Renal cortical epithelial cell (primary cell): ENCODE measurements at places on chromosomes 6 and 20. TPM values are rescaled to one million over a fixed set of nuclear protein-coding genes. Genes with fewer than 3 reads are reported as not detected.

- DNase-seq = no peak
Observed at GRCh38 chr6:14965424-14966075, 280.3 kb upstream of the JARID2 start.

GRCh38 chr6:138115877-138116660 lies 8.8 kb upstream of the PERP start:
- peak; percentile 58 for DNase-seq

DNA sequence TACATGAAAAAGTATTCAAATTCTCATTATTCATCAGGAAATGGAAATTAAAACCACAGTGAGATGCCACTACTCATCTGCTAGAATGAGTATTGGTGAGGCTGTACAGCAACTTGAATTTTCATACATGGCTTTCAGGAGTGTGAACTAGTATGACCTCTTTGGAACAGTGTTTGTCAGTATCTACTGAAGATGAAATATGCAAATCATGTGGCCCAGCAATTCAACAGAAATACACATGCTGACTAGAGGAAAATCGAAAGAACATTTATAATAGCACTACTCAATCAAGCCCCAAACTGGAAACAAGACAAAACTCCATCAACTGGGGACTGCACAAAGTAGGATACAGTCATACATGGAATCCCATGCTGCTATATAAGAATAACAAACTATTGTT lies 102.2 kb downstream of the DCDC2 start:
- DNase-seq = no peak

DNA sequence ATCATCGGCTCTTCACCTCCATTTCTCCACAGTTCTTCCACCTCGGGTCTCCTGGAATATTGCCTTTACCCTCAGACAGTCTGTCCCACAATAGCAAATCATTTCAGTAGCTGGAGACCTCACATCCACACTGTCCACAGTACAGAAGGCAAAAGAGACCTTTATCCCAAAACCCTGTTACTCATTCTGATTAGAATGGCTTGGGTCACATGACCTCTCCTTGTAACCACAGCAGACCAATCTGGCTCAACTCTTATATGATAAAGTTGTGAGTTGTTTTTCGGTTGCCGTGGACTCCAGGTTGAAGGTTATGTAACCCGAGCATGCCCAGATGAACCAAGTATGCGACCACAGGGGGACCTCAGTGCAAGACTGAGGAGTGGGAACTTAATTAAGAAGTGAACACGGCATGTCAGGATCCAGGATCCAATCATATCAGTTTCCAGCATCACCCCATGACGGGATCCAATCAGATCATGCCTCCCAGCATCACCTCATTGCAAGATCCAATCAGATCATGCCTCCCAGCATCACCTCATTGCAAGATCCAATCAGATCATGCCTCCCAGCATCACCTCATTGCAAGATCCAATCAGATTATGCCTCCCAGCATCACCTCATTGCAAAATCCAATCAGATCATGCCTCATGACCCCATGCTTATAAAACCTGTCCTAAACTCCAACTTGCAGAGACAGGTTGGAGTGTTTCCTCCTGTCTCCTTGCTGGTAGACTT lies 68.7 kb downstream of the LY86 start:
- no peak for DNase-seq

DNA sequence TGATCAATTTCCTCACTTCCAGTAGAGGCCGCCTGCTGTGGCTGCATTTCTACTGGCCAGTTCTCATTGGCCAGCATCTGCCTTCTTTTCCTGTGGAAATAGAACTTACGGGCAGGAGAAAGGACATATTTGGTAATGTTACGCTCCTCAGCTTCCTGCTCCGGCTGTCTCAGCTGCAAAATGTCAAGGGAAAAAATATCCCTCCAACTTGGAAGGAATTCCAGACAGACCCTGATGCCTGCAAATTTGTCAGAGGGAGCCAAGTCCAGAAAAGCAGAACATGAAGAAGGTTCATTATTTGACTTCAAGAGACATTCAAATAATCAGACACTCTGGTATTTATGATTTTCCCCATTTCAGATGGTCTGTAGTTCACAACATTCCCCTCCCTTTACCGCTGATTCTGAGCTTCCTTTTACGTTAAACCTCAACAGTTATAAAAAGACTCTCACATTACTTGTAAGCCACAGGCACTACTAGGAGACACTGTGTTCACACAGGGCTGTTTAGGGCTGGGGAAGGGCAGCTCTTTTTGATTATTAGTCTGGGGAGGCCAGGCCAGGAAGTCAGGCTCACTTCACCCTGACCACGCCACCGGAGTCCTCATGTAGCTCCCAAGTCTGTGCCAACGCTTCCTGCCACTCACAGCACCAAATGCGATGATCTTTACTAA lies 179.6 kb upstream of the CCN2 start:
- peak; percentile 23 for DNase-seq

- no peak for DNase-seq
Observed at GRCh38 chr6:32146687-32147086, 5.1 kb downstream of the PRRT1 start.

GRCh38 chr6:110360676-110361075 lies 2.5 kb upstream of the METTL24 start:
- peak; percentile 97 for DNase-seq

DNA sequence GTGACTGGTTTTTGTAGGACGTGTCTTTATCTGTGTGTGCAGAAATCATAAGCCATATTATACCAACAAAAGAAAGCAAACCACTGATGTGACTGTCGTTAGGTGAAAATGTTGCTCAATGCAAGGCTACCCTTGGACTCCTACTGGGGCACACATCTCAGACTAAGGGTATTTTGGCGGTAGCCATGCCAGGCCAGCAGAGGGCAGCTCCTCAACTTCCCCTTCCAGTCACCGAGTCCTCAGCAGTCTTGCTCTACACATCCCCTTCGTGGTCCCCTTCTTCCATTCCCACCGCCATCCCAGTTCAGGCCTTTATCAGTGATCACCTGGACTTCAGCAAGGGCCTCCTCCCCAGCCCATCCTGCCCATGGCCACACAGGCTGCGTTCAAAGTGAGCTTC lies 113.7 kb upstream of the GGTLC1 start:
- DNase-seq = no peak

GRCh38 chr6:42963855-42964605 lies 3.5 kb downstream of the GNMT start:
- no peak for DNase-seq

- no peak for DNase-seq
Observed at GRCh38 chr6:28462401-28462800, 19.1 kb upstream of the ZSCAN23 start.

HEBP2 gene
- 39.0 and 80.4 TPM in 2 replicates for total RNA-seq
